Pons (tissue), 1 donor: ENCODE measurements at places on chromosomes 2 and 18.

- no peak for DNase-seq
These were observed 98.7 kb downstream of the TCF4 start for GRCh38 chr18:55489034-55489986.

- no peak for DNase-seq
These were observed 154.3 kb downstream of the NRP2 start for GRCh38 chr2:205836477-205837221.

- DNase-seq, result no peak
These were observed 408.7 kb upstream of the HS6ST1 start for GRCh38 chr2:128727404-128727803.

GRCh38 chr18:44149706-44150105, 531.0 kb upstream of the SETBP1 start:
- DNase-seq, result no peak

DNA sequence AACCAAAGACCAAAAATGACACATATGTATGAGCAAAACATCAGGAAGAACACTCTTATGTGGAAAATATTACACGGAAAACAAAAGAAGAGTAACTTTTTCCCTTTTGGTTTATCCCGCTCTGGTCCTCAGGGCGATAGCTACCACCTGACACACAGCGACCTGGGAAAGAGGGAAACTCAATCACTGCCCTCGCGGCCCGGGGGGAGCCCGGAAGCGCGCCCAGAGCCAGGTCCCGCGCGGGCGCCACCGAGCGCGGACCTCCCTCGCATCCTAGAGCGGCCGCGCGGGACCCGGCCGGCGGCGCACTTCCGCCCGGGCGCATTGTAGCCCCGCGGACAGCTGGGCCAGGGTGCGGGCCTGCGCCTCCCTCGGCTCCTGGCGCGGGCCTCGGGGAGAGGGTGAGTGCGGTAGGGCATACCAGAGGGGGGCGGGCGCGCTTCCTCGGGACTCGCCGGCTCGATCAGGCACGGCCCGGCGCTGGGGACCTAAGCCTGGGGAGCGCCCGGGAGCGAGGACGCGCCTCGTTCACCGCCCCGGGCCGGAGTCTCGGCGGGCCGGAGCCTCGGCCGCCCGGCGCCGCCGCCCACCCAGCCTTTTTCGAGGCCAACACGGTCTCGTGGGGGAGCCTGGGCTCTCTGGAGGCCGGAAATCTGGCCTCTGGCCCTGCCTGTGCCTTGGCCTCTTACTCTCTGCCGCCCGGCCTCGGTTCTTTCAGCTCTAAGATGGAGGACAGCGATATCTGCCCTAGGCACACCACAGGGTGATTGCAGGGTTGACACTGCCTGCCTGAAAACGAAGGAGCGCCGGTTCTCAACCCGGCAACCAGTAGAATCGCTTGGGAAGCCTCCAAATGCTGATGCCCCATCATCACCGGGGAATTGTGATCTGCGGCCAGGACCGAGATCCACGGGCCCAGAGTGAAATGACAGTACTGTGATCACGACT, at the start of gene ELAC1:
Gene ELAC1, plus strand, starts transcription at position 327 of the 948 bp plus-strand sequence. CDS start 6,365 bp downstream, outside the sequence.
- DNase-seq, result peak; percentile 73

DNA sequence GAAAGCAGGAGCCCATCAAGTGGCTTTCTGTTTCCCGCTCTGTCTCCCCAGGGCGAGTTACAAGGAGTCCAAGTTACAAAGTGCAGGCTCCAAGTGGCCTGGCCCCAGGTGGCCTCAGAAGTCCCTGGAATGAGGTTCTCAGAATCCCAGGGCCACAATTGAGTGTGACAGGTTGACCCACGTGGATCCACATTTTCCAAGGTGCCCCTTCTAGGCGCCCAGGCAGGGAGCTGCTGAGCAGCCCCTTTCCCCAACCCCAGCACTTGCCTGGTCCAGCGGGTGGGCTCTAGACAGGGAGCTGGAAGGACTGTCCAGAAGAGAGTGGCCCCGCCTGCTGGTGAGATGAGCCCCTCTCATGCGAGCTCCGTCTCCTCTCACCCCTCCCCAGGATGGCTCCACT, 253.4 kb downstream of the CYP26B1 start:
- DNase-seq, result no peak

DNA sequence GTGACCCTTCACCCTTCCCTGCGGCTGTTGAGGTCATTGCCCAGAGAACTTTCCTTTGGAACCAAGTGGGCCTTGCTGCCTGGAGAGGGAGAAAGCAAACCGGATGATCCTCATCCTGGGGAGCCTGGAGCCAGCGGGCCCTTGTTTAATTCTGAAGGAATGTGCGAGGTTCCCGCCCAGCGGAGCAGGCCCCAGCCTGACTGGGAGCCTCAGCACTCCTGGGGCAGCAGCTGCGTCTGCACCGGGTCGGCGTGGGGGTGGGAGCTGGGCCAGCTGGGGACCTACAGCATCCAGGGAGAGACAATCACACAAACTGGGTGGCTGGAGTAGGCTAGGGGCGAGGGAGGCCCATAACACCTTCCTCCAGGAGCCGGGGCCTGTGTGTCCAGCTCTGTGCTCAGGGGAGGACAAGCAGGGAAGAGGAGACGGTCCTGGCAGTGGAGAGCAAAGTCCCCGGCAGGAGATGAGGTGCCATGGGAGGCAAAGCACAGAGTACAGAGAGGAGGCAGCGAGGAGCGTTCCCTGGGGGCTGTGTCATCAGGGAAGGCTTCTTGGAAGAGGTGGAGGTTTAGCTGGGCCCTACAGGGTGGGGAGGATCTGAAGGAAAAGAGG, 61.9 kb upstream of the HAAO start:
- no peak for DNase-seq

- DNase-seq, result peak; percentile 24
These were observed 3.2 kb downstream of the XPO1 start for GRCh38 chr2:61534926-61535325.

DNA sequence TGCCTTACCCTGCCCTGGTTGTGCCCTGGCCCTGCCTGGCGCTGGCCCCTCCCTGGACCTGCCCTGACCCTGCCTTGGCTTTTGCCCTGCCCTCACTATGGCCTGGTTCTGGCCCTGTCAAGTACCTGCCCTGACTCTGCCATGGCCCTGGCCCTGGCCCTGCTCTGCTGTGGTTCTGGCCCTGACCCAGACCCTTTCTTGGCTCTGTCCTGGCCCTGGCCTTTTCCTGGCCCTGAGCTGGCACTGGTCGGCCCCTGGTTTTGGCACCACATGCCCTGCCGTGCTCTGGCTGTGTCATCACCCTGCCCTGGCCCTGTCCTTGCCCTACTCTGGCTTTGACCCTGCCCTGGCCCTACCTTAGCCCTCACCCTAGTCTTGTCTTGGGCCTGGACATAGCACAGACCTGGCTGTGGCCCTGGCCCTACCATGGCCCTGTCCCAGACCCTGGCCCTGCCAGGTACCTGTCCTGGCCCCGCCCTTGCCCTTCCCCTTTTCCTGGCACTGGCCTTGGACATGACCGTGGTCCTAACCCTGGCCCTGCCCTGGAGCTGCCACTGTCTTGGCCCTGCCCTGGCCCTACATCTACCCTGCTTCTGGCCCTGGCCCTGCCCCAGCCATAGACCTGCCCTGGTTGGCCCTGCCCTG, 4.8 kb upstream of the ANKRD62 start:
- no peak for DNase-seq

DNA sequence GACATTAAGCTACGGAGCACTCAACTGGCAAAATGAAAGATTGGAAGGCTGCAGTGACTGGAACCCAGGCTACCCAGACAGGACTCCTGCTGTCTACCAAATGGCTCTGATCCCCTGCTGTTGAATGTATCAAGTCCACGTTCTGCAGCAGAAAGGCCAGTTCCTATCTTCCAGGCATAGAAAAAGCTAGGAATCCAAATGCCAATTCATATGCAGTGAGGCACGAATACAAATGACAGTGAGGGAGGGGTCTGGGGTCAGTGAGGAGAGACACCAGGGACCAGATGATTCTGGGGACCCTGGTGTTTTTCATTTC, 5.3 kb downstream of the NRP2 start:
- no peak for DNase-seq
